ENCODE measurements at places on chromosomes 6 and 20.

DNA sequence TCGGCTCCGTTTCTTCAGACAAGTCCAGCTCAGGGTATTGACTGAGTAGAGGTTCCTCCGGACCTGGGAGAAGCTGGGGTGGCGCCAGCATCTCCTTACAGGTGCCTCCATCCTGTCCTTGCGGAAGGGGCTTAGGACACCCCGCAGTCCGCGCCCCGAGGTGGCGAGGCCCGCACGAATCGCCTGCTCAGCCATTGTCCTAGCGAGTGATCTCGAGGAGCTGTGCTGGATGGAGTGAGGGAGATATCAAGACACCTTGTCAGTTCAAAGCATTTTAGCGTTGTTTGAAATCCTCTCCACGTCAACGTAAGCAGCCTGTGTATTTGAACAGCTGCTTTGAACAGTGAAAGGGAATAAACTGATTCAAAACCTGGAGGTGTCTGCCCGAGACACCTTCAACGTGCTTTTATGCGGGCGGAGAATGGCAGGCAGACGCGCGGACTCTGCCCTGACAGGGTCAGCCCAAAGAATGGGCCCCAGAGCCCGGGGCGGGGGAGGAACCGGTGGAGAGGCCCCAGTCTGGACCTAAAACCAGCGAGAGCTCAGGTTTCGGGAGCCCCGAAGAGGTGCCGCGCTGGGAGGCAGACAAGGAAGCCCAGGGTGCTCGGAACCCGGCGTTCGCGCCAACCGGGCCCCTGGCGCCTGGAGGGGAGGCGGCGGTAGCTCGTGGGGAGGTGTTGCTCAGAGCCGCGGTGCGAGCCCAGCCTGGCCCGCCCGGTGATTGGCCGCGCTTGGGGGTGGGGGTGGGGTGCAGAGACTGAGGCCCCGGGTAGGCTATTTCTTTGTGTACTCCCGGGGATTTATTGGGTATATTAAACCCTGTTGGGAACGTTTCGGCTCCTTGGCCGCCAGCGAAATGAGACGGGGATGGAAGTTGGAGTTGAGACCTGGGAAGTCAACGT, 3.1 kb upstream of the POU3F2 start:
- no peak for DNase-seq

DNA sequence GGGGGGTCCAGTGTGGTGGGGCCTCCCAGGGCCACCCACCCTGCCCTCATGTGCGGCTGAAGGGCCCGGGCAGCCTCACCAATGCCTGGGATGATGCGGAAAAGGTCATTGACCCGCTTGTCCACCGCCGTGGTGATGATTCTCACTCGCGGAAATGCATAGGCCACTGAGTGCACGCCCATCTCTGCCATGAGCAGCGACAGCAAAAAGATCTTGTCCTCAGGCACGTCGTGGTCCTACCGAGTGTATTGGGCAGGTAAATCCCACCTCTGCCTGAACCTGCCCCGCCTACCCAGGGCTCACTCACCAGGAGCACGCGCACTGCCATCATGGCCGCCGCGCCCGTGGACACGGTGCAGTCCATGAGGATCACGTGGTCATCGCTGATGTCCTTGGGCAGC, 16.1 kb downstream of the UCKL1 start:
- DNase-seq = no peak

DNA sequence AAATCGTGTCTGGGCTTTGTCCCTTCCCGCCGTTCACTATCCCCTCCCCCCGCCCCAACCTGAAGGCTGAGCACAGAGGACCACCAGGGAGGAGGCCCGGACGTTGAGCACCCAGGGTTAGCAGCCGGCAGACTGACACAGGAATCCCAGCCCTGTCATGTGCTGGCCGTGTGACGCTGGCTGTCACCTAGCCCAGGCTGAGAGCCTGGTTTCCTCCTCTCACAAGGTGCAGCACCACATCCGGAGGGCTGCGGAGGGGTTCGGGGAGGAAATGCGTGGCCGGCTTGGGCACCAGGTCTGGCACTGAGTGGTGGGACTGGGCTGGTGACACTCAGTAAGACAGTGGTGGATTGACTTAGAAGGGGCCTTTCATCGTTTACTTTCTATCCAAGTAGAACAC, 4.6 kb upstream of the LSM14B start:
- DNase-seq = no peak

DNA sequence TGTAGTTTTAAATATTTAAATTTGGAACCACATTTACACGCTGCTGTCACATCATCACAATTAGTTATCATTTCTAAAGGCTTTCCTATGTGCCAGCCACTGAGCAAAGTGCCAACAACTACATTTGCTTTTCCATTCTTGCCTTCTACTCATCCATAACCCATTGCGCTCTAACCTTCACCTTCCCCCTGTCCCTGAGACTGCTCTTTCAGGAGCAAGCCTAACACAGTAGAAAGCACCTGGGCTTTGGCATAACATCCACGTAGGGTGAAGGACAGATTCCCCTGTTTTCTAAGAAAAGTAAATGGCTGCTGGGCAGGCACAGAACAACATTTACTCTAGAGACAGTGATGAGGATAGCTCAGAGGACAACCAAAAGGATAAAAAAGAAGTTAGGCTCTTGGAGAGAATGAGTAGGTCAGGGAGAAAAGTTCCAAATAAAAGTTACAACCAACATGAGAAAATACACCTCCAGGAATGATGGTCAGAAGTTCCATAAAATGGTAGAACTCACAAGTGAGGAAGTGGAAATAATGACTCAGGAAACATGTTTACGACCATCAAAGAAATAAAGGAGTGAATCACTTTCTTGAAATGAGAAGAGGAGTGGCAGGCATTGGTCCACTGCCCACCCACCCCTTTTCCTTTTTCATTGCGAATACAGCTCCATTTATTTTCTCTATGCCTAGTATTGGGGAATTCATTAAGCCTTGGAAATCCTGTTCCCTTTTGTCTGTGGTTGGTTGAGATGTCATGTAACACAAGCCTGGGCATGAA, 77.2 kb downstream of the PFDN4 start:
- no peak for DNase-seq

DNA sequence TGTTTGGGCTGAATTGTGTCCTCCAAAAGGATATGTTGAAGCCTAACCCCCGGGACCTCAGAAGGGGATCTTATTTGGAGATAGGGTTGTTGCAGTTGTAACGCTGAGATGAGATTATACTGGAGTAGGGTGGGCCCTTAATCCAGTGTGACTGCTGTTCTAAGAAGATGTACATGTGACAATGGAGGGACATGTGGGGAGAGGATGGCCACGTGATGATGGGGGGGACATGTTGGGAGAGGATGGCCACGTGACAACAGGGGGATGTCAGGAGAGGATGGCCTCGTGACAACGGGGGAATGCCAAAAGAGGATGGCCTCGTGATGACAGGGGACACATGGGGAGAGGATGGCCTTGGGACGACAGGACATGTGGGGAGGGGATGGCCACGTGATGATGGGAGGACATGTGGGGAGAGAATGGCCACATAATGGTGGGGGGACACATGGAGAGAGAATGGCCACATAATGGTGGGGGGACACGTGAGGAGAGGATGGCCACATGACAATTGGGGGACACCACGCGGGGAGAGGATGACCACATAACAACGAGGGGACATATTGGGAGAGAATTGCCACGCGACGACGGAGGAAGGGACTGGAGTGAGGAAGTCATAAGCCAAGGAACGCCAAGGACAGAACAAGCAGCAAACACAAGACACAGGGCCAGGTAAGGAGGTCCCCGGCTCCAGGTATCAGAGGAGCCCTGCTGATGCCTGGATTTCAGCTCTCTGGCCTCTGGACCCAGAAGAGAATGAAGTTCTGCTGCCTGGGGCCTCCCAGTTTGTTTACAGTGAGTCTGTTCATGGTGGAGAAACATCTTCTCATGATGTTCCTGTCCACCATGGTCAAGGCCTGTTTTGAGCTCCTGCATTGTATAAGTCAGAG, 29.2 kb downstream of the SYNJ2 start:
- DNase-seq = no peak

DNA sequence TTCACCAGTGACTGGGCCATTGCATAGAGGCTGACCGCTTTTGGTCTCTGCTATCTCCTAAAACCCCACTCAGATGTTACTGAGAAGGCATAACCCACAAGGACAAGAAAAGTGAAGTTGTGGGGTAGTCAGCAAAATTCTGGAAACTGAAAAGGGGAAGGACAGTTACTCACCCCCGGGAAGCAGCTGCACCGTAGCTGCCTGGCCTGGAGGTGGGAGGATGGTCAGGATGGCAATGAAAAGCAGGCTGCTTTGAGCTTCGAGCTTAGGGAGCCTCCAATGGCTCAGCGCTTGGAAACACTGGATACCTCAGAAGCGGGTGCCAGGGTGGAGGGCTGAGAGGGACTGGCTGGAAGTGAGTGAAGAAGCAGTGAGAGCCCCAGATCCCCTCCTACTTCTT, 56.0 kb downstream of the KCNK5 start:
- no peak for DNase-seq

- DNase-seq = no peak
Observed at GRCh38 chr20:23096097-23096496, 10.0 kb upstream of the CD93 start.
